ENCODE measurements at places on chromosomes 3 and 15.

- DNase-seq, result no peak
Measured at GRCh38 chr3:102605153-102605552, 170.3 kb downstream of the ZPLD1 start.

GRCh38 chr3:128429275-128429674 lies 37.4 kb downstream of the DNAJB8 start:
- no peak for DNase-seq

DNA sequence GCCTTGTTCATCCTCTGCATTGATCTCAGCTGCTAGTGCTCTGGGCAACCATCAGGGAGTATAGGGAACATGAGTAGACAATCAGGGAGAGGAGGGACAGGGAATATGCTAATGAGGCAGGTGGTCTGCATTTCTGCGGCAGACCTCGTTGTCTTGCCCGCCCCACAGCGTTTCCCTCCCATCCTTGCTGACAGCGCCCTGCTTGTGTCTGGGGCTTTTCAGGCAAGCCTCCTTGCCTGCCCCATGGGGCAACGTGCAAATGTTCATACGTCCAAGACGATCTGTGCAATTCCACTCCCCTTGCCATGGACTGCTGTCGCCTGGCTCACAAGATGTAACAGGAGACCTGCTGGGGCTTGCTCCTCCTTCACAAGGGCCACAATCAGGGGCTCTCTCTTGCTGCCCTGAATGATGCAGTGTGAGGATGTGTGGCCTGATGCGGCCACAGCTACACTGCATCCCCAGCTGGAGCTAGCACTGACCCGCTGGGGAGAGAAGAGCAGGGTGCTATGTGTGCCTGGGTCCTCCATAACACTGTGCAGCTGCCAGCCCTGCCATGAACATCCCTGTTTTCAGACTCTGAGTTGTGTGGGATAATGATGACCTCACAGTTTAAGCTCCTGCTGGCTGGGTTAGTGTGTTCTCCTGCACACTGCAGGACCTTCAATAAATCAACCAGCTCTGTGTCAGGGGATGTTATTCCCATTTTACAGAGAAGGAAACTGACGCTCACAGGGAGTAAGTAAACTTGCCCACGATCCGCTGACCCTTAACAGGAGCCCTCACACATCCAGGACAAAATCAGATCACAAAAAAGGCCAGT lies 211.3 kb downstream of the KLF13 start:
- no peak for DNase-seq

DNA sequence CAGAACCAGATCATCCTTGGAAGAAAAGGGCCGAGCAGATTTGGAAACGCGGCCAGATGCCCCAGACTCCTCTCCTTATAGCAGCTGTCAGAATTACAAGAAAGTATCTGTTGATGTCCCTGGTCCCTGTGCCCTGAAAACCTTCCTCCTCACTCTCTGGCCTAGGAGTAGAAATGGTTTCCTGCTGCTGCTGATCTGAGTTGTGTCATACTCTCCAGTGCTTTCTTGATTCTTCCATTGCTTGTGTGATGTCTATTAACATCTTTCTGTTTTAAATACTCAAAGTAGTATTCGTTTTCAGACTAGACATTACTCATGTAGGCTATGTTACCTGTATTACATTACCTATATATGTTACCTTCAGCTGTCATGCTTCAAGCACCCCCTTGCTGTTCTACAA lies 26.8 kb upstream of the HERC1 start:
- DNase-seq, result no peak
